Activated CD8-positive, alpha-beta memory T cell treated with anti-CD3 and anti-CD28 coated beads for 1 hour (primary cell): ENCODE measurements at places on chromosomes 5 and 9.

DNA sequence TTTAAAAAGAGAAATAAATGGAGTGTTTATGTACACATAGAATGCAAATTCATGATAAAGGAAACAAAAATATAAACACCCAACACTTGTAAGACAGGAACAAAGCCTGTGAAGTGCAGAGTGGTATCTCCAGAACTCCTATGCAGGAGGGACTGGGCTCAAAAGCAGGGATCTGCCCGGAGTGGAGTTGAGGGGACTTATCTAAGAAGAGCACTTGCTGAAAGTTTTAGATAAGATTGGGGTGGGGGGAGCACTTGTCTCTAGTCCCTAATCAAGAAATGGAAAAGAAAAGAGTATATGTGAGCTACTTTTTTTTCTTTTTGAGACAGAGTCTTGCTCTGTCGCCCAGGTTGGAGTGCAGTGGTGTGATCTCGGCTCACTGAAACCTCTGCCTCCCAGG is 840.4 kb downstream of the MAT2B start:
- no peak for DNase-seq

DNA sequence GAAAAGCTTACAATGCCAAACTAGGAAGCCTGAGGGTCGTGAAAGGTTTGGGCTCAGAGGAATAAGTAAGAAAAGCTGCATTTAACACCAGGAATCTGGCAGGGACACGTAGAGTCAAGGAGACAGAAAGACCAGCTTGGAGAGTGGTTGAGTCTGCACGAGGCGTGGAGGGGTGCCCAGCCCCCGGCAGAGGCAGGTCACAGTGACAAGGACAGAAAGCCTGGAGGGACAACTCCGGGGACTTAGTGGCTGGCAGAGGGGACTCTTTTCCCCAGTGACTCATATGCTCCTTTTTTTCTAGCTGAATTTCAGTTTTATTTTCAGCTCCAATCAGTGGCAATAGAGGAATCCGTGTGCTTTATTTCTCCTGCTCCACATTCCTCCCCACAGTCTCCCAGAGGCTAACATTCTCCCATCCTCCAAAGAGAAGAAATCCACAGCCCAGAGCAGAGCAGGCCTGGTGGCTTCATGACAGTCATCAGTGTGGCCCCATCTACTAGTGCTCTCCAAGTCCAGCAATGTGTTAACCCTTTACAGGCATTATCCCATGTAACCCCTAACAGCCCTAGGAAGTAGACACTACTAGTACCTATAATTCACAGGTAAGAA is 80.7 kb downstream of the KCNIP1 start:
- no peak for DNase-seq

GRCh38 chr9:7325995-7326394 is 473.6 kb downstream of the DMAC1 start:
- DNase-seq: no peak

DNA sequence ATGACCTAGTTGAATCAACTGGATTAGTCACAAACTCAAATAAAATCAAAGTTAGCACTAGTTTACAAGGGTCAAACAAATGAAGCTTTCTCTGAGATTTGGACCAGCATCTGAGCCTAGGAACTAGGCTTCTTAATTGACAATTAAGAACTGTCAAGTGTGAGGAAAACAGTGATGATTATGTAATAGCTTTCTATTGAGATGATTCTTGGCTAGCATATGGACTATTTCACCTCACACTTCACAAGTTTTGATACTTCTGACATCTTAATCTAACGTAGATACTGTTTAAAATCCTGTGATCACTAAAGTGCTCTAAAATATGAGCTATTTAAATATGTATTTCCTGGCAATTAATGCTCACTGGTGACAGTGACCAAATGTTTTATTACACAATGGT is 542.9 kb downstream of the EFNA5 start:
- DNase-seq: no peak

DNA sequence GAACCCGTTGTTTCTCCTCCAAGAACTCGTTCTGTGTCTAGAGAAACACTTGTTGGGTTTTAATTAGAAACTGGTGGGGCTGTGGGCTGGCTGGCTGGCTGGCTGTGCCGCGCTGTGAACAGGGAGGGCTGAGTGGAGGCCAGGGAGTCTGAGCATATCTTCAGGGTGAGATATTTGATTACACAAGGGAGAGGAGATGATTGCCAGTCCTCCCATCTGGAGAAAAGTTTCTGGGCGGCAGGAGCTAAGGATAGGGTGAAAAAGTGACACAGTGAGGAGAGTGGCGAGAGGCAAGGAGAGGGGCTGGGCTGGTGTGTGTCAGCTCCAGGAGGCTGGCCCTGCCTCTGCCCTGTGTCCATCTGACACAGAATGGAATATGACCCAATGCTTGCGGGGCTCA is 63.0 kb downstream of the GDNF start:
- DNase-seq: no peak

GRCh38 chr9:97802276-97802675 is 50.8 kb upstream of the FOXE1 start:
- DNase-seq: no peak

GRCh38 chr9:11326231-11326630 is 713.4 kb upstream of the PTPRD start:
- DNase-seq: no peak

DNA sequence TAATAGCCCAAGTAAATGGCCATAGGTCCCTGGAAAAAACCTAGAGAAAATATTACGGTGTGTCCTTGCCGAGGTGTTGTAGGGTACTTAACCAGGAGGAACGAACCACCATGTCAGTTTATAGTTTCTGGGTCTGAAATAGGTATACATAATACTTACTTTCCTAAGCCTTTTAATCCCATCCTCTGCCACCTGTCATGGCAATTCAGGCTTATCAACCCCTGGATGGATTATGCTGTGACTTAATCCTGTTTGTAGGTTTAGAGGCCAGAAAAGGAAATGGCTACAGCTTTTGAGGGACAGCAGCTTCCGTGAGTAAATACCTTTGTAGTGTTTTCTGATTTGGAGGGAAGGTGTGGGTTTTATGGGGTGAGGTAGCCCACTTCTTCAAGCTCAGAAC is 89.1 kb upstream of the PTPRD start:
- no peak for DNase-seq

DNA sequence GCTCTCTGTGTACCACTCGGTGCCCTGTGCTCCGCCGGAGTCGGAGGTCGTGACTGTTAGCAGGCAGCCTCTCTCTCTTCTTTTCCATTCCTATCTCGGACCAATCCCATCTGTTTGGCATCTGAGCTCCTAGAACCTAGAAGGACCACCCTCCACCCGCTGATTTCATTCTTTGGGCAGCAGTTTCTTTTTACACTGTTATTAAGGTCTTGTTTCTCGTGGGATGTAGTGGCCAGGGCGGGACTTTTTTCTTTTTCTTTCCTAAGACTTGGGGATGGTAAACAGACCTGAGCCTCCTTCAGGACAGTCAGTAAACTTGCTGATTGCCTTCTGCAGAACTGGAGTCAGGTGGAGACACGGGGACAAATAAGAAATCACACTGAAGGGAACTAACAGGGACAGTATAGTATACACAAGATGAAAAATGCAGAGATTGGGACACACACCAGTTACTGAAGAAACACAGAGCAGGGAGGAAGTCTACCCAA is 500 bp downstream of the URM1 start:
- no peak for DNase-seq

GRCh38 chr5:149345892-149346222 is 558 bp downstream of the GRPEL2 start:
- no peak for DNase-seq

DNA sequence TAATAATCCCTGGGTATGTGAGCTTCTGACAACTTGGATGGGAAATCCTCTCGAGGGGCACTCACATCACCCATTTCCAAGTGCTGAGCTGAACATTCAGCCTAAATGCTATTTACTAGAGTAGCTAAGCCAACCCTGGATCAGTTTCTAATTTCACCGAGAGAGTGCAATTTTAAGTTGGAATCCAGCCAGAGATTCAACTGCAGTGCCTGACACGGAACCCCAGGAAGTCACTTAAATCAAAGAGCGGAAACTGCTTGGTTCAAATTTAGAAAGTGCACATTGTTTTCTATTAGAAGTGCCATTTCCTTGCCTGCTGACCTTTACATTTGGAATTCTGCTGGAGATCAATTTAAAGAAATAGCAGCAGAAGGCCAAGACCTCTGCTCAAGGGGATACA is 8.8 kb downstream of the SPRY4 start:
- no peak for DNase-seq

DNA sequence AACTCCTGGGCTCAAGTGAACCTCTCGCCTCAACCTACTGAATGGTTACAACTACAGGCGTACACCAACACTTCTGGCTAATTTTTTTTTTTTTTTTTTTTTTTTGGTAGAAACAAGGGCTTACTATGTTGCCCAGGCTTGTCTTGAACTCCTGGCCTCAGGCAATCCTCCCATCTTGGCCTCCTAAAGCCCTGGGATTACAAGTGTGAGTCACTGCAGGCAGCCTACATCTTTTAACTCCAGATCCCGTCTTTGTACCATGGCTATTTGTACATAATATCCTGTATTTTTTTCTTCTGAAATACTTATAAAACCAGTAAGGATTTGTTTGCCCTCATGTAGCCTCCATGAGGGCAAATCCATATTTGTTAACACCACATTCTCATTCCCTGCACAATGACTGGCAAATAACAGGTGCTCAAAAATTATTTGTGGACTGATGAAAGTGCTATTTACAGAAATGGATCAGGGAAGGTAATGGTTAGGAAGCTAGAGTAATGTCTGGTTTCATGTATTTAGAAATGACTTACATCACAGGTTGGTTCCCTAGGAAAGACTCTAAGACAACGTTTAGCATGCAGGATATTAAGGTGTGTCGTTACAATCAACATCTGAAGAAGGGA is 51.9 kb upstream of the POU5F2 start:
- no peak for DNase-seq

GRCh38 chr5:122896598-122897282 is 51.3 kb downstream of the SNX24 start:
- no peak for DNase-seq

DNA sequence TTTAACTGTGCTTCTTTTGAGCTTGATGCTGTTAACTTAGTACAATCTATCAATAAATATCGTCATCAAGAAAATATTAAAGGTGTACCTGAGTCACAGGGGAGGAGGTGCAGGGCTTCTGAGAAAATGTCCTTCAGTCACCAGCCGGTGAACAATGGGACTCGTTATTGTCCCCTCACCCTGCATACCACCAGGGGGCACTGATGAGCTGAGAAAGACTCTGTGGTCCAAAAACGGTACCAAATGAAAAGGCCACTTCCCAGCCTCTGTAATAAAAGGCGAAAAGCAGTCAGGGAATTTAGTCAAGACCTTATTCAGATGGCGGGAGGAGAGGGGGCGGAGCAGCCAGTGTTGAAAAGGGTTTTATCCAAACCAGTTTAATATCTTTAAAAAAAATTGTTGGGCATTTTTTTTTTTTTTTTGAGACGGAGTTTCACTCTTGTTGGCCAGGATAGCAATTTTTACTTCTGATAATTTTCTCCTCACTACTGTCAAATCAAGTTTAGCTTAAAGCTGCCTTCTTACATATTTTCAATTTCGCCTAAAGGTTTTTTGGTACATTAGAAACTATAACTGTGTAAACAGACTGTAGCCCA is 271.9 kb upstream of the ADAMTS16 start:
- DNase-seq: no peak

DNA sequence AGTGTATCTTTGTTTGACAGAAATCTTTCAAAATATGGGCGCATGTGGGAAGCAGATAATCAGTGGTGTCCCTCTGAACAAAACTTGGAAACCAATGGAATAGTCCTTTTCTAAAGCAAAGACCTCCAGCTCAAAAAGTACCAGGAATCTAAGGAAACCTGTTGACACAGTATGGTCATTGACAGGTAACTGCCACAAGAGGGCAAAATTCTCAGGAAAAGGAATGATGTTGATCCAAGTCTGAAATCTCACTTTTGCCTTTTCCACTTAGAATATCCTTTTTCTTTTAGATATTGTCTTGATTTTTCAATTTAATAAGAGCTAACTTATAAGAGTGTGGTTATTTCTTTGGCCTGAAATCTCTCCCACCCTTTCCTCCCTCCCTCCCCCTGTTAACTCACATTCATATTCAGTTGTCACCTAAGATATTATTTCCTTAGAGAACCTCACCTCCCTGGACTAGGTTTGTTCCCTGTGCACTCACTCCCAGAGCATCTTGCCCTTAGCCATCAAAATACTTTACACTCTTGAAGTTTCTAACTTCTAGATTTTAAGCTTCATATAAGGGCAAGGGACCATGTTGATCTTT is 59.0 kb upstream of the BARX1 start:
- DNase-seq: no peak

GRCh38 chr5:88502179-88503040 is 233.8 kb upstream of the TMEM161B start:
- DNase-seq: no peak

- no peak for DNase-seq
These were observed at the start of gene FGD3 for GRCh38 chr9:92947268-92948037. TSS of gene FGD3 (plus strand) at chr9:92947523. CDS start at chr9:92976257, 28,734 bp downstream.

DNA sequence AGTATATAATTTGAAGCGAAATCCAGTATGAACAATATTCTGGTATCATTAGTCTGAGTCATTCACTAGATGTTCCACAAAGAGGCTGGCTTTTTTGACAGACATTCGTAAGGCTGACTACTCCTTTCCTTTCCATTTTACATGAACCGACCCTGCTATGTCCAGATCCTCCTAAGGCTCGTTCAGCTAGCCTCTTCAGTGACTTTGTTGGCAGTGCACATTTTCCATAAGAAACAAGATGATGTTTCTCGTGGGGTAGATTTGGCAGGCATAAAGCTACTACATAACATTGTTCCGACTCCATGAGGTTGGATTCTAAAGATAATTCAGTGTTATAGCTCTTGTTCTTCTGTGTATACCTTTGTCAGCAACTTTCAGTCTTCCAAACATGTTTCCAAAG is 49.0 kb downstream of the ZNF462 start:
- DNase-seq: no peak

GRCh38 chr9:76911971-76912370 is 6.1 kb upstream of the PRUNE2 start:
- DNase-seq: no peak

GRCh38 chr5:132219981-132220380 is 7.7 kb downstream of the P4HA2 start:
- DNase-seq: no peak

DNA sequence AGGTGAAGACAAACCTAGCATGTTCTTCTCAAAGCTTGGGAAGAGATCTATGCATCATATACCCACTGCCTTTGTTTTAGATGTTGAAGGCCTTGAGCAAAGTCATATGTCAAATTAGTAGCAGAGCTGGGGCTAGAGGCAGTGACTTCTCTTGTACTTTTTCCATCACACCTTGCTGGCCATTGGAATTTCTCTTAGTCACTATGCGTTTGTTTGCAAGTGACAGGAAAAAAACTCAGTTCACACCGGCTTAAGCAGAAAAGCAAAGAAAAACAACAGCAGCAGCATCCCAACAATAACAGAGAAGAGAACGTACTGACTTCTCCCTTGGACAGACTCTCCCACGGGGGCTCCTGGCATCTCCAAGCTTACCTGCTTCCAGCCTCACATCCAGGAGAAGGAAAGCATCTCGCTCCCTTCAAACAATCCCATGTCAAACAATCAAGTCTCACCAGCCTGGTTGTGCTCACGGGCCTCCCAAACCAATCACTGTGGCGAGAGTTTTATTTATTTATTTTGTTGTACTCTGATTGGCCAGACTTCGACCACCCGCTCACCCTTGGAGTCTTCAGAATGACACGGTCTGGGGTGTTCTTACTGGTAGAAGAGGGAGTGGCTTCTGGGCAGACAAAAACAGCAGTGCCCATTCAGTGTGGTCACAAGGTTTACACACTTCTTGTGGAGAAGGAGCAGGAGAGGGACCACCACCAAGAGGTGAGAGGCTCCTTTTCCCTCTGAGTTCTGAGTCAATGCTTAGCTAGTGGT is 83.8 kb upstream of the STC2 start:
- DNase-seq: no peak

- no peak for DNase-seq
These were observed 256.4 kb upstream of the TARS1 start for GRCh38 chr5:33184367-33184766.
